ENCODE measurements at places on chromosomes 5 and 9.

GRCh38 chr9:113712053-113712452 is 164.1 kb upstream of the ZNF618 start:
- DNase-seq = no peak

- no peak for DNase-seq
These were observed 7.2 kb upstream of the C1QTNF2 start for GRCh38 chr5:160377651-160378050.

- DNase-seq = no peak
These were observed 32.0 kb upstream of the SPTLC1 start for GRCh38 chr9:92147030-92147851.

- DNase-seq = no peak
These were observed 186.2 kb upstream of the OTULINL start for GRCh38 chr5:14395411-14395810.

- no peak for DNase-seq
These were observed 1.1 kb upstream of the NADK2 start for GRCh38 chr5:36242534-36243485.

DNA sequence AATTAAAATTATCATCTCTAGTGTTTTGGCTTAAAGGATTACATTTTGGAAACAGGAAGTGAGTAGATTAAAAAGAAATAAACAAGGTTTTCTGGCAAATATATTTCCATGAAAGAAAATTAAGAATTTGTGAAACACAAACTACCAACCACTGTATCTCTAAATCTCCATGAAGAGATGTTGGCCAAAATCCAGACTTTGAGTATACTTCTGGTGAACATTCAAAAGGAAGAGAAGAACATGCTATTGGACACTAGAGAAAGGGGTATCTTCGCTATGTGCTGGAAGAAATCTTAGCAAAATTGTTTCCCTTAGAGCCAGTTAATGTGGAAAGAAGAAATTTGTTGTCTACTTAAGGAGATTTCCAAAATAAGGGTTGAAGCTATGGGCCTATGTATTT is 710.4 kb upstream of the CTNND2 start:
- DNase-seq = no peak

DNA sequence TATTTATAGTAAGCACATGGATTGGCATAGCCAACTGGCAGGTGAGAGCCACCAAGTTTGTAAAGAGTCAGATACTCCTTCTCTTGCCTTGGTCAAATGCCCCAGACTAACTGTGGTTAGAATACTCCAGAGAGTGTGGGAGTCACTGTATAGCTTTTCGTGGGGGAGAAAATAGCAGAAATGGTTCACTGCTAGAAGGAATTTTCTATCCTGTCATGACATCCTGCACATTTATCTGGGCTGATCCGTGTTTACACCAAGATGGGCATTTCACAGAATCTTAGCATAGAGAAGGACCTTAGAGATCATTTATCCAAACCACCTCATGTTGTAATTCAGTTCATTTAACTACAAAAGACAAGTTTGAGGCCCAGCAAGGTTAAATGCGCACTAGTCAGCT is 460.8 kb downstream of the ENC1 start:
- no peak for DNase-seq

DNA sequence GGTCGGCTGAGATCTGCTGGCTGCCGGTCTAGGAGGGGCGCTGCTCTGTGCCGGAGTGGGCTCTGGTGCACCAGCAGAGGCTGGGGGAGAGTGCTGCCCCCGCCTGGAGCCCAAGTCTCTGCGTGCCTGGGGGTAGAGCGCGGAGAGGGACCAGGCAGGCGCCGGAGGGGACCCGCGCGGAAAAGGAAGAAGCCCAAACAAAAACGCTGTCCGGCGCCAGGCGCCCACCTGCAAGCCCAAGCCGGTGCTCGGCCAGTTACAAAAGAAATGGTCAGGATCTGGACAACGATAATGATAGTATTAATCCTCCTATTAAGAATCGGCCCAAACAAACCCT is 571 bp upstream of the S1PR3 start:
- no peak for DNase-seq

- DNase-seq = no peak
These were observed 178.4 kb upstream of the ELL2 start for GRCh38 chr5:96140084-96140483.

DNA sequence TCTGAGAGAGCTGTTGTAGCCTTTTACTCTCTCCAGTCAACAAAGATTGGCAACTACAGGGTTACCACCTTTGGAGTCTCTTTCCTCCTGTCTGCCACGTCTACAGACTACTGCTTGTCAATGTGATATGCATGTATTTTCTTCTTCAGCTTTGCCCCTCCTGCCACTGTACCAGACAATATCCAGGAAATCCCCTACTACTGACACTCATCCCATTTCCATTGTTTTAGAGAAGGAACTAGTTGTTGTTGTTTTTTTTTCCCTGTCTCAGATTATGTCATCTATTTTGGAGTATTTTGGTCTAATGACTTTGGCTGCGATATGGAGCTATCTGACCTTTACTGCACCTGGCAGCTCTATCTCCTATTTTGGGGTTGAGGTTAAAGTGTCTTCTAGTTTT is 50.1 kb upstream of the MACIR start:
- no peak for DNase-seq

- DNase-seq = no peak
These were observed 171.4 kb upstream of the PLCXD3 start for GRCh38 chr5:41681840-41682239.

DNA sequence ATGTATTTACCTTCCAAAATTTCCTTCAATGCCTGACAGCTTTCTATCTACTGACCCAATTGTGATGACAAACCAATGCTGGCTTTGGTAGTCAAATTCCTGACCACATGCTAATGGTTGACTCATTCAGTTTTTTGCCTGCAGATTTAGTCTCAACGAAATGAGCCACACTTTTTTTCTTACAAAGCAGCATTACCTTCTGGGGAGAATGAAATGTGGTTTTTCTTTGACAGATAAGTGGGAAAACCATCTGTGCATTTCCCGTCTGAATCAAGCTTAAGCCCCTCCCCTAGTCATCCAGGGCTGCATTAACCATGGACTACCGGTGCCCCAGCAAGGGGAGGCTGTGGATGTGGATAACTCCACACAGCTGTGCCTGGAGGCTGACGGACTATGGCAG is 99.6 kb upstream of the TAF11L2 start:
- DNase-seq = no peak

- DNase-seq = no peak
These were observed 17.7 kb upstream of the LRRC14B start for GRCh38 chr5:173392-174290.

- DNase-seq = no peak
These were observed 1238.7 kb upstream of the WWC1 start for GRCh38 chr5:167052791-167053190.

DNA sequence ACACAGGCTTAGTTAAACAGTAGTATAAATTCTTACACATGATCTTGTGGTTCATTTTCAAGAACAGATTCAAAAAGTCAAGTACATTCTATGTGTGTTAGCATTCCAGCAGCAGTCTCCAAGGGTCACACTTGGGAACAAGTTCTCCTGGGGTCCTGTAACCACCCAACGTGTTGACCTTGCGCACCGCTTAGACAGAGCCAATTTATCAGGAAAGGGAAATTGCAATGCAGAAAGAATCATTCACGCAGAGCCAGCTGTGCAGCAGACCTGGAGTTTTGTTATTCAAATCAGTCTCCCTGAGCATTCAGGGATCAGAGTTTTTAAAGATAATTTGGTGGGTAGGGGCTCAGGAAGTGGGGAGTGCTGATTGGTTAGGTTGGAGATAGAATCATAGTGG is 8.5 kb upstream of the RXFP3 start:
- no peak for DNase-seq

DNA sequence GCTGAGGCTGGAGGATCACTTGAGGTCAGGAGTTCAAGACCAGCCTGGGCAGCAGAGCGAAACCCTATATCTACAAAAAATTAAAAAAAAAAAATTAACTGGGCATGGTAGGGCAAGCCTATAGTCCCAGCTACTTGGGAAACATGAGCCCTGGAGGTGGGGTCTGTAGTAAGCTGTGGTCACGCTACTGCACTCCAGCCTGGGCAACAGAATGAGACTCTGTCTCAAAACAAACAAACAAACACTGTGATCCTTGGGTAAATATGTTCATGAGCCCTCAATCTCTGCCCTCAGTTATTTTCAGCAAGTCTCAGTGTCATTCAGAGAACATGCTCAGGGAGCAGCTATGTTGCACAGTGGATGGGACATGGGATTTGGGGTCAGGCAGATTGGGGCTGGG is 76.2 kb downstream of the PTTG1 start:
- no peak for DNase-seq

GRCh38 chr5:148939676-148940075 is 113.3 kb downstream of the ADRB2 start:
- DNase-seq = no peak

DNA sequence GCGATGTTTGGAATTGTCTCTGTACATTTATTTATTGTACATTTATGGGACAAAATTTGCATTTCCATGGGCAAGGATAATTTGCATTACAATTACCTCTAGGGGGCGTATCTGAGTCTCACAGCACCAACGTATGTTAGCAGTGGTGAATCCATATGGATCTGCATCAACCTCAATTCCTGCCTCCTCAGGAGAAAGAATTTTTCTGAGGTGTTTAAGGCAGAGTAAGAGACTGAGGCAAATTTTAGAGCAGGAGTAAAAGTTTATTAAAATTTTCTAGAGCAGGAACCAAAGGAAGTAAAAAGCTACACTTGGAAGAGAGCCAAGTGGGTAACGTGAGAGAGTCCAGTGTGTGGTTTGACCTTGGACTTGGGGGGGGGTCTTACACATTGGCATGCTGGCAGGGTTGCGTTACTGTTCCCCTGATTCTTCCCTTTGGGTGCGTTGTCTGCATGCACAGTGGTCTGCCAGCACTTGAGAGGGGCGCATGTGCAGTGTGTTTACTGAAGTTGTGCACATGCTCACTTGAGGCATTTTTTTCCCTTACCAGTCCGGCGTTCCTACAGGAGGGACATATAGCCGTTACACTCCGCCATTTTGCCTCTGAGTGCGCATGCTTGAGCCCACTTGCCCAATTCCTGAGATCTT is 21.0 kb upstream of the RAB14 start:
- no peak for DNase-seq

DNA sequence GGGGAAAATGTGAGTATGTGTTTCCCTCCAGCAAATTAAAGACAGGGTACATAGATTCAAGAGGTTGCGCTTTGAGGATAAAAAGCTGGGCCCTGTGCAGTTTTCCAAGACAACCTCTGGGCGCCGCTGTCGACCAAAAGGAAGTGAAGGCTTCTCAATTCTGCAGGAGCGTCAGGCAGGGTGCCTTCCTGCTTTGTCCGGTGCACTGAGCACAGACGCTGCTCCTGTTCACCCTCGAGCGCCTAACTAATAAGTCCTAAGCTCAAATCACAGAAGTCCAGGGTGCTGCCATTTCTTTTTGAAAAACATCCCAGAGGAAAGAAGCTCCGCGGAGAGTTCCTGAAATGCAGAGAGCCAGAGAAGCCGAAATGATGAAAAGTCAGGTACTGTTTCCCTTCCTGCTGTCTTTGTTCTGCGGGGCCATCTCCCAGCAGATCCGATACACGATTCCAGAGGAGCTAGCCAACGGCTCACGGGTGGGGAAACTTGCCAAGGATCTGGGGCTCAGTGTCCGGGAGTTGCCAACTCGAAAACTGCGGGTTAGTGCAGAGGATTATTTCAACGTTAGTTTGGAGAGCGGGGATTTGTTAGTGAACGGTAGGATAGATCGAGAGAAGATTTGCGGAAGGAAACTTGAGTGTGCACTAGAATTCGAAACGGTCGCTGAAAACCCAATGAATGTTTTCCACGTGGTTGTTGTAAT is at the start of gene PCDHGB1:
PCDHGB1 (plus strand) TSS at position 183 of the 703 bp plus-strand sequence; CDS start at position 345, 162 bp downstream.
- no peak for DNase-seq

- DNase-seq = no peak
These were observed 146.4 kb upstream of the FGF10 start for GRCh38 chr5:44535621-44536020.

GRCh38 chr5:76999451-76999850 is 30.8 kb upstream of the AGGF1 start:
- DNase-seq = no peak

GRCh38 chr9:35730486-35730854 is 1.5 kb downstream of the TLN1 start:
- DNase-seq = no peak

DNA sequence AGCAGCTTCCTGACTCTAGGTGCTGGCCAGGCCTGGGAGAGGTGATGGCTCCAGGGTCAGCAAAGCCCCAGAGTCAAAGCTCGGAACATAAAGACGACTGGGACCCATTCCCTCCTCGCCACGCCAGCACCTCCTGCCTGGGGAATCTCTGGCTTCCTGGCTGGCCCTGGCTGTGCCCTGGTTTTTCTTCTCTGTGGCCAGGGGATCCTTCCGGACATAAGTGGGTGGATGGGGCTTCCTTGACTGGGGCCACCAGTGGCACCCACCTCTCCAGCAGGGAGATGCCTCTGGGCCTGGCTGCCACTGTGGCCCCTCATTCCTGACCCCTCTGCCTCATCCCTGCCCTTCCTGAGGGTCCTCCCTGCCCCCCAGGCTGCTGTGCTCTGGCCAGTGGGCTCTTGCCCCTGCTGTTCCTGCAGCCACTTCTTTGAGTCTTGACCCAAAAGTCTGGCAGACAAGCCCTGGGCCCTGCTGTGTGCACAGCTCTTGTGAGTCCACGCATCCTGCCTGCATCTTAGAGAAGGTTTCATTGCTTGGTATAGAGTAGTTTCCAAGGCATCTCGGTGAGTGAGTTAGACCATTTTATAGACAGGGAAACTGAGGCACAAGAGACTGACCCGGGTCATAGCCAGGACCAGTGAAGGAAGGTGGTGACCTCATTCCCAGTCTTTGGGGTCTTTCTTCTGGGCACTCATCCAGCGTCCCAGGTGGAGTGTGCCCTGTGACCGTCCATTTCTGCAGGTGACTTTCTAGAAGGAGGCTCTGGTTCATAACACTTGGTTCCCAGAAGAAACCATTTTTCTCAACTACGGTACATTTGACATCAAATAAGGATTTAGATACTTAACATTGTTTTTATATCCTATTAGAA is 17.3 kb upstream of the LPCAT1 start:
- no peak for DNase-seq

GRCh38 chr9:127137640-127138360 is 15.4 kb upstream of the ANGPTL2 start:
- no peak for DNase-seq

DNA sequence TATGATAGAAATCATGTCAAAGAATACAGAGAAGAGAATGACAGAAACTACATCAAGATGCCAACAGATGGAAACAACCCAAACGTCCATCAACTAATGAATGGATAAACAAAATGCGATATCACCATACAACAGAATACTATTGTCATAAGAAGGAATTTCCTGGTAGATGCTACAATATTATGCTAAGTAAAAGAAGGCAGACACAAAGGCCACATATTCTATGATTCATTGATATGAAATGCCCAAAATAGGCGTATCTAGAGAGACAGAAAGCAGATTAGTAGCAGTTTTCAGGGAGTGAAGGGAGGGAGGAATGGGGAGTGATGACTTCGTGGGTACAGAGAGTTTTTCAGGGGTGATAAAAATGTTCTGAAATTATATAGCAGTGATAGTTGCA is 58.3 kb upstream of the AKNA start:
- no peak for DNase-seq

Measured in naive thymus-derived CD8-positive, alpha-beta T cell (primary cell).